ENCODE measurements at places on chromosomes 3 and 15.

GRCh38 chr3:158456114-158456513, 114.9 kb upstream of the MLF1 start:
- no peak for DNase-seq

DNA sequence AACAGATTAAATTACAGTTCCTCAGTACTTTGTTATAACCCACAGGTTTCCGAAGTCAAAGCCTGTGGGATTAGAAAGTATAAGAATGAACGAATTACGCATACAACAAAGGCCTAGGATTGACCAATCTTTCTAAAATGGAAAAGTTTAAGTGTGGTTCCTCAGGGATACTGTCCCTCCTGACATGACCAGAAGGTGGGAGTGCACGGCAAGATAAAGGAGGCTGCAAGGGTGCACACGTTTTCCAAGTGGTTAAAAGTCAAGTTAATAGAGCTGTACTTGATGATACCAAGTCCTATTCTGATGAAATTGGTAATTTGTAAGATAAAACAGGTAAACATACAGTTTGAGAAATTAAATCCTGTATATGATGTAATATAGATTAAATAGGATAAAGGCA, 96.2 kb downstream of the ALDH1A2 start:
- no peak for DNase-seq

DNA sequence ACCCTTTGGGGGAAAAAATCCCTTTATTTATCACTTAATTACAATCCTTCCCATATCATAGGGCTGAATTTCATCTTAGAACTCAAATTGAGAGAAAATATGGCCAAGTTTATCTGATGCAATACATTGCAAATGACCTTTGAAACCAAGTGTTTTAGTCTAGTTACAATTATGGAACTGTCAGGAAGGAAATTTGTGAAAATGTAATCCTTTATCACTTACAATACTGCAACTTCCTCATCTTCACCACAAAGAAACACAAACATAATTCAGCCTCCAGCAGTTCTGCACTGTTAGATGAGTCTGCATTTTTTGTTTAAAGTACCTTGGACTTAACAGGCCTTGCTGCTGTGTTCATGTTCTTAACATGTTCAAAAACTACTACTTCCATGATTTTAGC, 4.6 kb downstream of the CCPG1 start:
- DNase-seq: no peak

DNA sequence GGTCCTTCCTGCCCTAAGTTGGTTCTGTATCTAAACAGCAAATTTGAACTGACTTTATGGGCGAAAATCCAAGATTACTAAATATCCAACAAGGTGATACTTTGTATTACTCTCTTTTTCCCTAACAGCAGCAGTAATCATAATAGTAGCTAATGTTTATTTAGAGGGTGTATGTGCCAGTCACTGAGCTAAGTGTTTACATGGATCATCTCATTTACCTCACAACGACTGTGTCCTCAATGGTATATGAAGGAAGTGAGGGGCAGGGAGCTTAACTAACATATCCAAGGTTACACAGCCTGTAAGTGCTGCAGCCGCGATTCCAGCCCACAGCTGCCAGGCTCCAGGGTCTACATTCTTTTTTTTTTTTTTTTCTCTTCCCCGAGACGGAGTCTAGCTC, 10.3 kb upstream of the LRRC34 start:
- no peak for DNase-seq

DNA sequence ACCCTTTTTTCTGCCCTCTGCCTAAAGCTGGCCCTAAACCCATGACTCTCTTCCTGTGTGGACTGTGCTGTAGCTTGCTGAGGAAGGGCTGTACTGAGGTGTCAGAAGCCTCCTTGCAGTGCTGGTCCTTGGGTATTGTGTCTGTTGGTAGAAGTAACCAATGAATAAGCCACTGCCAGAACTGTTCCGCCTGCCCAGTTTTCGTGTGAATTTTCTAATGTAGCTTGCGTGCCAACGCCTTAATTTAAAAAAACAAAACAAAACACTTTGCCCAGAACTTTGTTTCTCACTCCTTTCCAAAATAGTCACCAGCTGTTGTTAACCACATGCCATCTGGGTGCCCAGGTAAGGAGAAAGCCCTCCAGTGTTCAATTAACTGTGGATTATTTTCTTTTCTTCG, 101.9 kb downstream of the KLHL25 start:
- no peak for DNase-seq

DNA sequence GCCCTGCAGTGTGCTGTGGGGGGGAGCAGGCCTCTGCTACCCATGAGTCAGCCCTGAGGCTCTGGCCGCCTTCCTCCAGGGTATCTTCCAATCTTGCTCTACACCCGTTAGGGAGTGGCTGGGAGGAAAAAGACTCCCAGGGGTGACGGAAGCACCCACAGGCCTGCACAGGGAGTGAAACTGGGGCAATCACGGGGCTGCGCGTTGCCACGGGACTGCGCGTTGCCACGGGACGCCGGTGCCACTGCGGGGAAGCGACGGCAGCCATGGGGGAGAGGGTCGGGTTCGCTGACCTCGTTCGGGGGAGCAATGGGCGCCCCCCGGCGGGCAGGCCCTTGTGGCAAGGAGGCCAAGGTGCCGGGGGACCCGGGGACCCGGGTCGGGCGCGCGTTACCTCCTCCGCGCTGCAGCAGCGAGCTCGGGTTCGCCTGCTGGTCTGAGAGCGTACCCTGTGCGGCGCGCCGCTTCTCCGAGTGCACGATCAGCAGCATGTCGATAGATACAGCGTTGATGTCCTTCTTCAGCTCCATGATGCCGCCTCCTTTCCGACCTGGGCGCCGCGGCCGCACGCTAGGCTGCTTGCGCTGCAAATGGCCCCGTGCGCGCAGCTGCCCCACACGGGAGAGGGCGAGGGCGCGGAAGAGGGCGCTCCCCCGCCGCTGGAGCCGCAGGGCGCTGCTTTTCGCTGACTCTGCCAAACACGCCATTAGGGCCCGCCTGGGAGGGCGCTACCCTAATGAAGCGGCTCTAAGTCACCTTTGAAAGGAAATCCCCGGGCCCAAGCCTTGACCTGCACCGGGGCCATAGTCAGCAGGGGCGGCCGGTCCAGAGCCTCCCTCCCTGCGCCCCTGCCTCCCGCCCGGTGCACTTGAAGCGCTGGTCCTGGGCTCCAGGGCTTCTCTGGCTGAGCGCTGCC, at the start of gene KY:
Gene KY (minus strand): TSS at position 592 of the 916 bp plus-strand sequence. CDS start 62 bp downstream, at position 530.
- DNase-seq: no peak

DNA sequence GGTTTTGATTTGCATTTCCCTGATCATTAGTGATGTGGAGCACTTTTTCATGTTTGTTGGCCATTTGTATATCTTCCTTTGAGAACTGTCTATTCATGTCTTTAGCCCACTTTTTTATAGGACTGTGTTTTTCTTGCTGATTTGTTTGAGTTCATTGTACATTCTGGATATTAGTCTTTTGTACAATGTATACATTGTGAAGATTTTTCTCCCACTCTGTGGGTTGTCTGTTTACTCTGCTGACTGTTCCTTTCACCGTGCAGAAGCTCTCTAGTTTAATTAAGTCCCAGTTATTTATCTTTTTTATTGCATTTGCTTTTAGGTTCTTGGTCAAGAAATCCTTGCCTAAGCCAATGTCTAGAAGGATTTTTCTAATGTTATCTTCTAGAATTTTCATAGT, 91.1 kb upstream of the ATP11B start:
- DNase-seq: no peak

DNA sequence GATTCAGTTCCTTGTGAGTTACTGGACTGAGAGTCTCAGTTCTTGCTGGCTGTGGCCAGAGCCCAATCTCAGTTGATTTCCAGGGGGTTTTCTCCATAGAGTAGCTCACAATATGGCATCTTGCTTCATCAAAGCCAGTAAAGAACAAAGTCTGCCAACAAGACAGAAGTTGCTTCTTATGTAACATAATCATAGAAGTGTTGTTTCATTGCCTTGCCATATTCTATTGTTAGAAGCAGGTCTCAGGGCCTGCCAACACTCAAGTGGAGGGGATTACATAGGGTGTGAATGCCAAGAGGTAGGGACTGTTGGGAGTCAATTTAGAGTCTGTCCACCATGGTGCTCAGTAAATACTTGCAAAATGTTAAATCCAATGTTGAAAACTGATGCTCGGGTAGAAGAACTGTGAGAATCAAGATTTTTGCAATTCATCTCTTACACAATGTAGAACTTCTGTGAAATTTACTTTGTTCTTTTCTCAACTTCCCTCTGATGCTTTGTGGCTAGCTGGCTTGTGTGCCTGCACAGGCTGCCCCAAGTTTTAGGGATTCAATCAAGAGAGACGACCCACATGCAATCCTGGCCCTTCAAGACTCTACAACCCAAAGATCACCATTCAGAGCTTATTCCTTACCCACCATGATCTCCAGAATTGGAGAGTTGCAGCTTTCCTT, 13.3 kb upstream of the PXYLP1 start:
- no peak for DNase-seq
